HepG2 (cell line): ENCODE measurements at places on chromosomes 7 and 10. TPM values are rescaled to one million over a fixed set of nuclear protein-coding genes. Genes with fewer than 3 reads are reported as not detected.

DNA sequence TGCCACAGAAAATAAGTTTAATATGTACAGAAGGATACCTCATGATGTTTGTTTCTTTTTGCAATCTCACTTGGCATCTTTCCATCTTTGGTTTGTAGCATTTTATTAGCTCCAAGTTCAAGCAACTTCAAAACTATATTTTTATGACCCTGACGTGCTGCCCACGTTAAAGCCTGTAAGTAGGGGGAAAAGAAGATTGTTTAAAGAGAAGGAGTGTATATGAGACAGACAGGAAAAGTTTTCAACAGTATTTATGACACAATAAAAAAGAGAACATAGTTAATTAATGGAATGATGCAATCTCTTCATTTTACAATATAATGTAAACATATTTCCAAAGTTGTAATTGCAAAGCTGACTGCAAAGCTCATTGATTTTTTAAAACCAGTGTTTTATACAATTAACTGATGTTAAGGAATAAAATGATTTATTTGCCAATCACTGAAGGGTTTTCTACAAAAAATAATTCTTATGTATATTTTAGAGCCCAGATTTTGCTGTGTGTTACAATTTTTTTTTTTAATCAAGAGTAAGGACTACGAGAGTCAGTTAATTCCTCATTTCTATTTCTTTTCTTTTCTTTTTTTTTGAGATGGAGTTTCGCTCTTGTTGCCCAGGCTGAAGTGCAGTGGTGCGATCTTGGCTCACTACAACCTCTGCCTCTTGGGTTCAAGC, 42.5 kb downstream of the ASZ1 start:
- no peaks in the 10 kb centered on the region for H3K36me3 ChIP-seq
- no peak overlapping the region for H3K4me3 ChIP-seq
- H3K27ac ChIP-seq: no peak overlapping the region
- H3K4me1 ChIP-seq: no peaks in the 10 kb centered on the region

- H3K36me3 ChIP-seq: no peaks in the 10 kb centered on the region
- no peak for DNase-seq
- no peak overlapping the region for H3K4me3 ChIP-seq
- H3K27ac ChIP-seq: no peak overlapping the region
- H3K27me3 ChIP-seq: peaks cover 1% of the 10 kb centered on the region
- no peaks in the 10 kb centered on the region for H3K4me1 ChIP-seq
Measured at GRCh38 chr10:69835875-69836730, 34.4 kb downstream of the COL13A1 start.

- H3K27ac ChIP-seq: no peak overlapping the region
- DNase-seq: no peak
- peaks cover 8% of the 10 kb centered on the region for H3K4me1 ChIP-seq
- H3K4me3 ChIP-seq: no peak overlapping the region
Measured at GRCh38 chr7:767941-768731, 41.1 kb upstream of the PRKAR1B start.

DNA sequence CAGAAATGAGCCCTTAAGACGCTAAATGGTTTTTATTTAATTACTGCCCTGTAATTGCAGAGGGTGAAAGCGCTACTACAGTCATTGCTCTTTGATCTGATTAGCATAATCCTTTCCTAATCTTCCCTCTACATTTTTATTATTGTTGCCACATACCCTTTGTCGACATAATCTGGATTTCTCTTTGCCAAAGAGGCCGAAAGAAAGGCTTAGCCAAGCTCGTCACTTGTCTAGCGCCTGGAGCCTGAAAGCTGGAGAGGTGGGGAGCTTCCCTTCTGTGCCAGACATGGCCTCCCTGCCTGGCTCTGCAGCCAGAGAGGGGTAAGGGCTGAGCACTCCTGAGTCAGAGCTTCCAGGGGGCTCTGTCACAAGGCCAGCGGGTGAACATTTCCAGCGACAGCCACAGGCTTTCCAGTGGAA, 145.9 kb downstream of the PRKAG2 start:
- no peak overlapping the region for H3K27ac ChIP-seq
- H3K4me1 ChIP-seq: 0 out of 2 replicates have a peak, but pooled peaks cover 9% of the 10 kb centered on the region
- H3K36me3 ChIP-seq: no peaks in the 10 kb centered on the region
- H3K4me3 ChIP-seq: no peak overlapping the region

DNA sequence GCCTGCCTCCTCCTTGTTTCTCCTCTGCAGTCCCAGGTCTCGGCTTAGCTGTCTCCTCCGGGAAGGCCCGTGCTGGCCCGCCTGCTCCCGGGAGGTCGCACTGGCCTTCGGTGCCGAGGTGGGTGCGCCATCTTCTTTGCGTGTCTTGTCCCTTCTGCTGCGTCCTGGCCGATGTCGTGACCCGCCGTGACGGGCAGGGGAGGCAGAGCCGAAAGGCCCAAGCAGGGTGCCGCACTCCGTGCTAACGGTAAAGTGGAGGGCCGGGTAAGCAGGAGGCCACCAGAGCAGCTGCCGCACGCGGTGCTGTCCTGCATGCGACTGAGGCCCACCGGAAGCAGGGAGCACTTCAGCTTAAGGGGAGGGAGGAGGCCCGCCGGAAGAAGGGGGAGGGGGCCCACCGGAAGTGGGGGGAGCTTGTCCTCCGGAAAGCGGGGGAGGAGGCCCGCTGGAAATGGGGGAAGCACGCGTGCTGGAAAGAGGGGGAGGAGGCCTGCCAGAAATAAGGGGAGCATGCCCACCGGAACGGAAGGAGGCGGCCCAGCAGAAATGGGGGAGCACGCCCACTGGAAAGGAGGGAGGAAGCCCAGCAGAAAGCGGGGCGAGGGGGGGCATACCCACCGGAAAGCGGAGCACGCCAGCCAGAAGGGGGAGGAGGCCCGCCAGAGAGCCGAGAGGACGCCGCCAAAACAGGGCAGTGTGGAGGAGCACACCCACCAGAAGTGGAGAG, 71.4 kb downstream of the PROSER2 start:
- H3K4me3 ChIP-seq: no peak overlapping the region
- H3K27me3 ChIP-seq: no peaks in the 10 kb centered on the region
- DNase-seq: no peak
- H3K4me1 ChIP-seq: peaks cover 28% of the 10 kb centered on the region
- H3K36me3 ChIP-seq: no peaks in the 10 kb centered on the region

- no peak overlapping the region for H3K27ac ChIP-seq
- H3K4me3 ChIP-seq: no peak overlapping the region
- no peaks in the 10 kb centered on the region for H3K36me3 ChIP-seq
- H3K4me1 ChIP-seq: peaks cover 19% of the 10 kb centered on the region
- DNase-seq: peak; percentile 29
- no peaks in the 10 kb centered on the region; the same call in 1 of the 2 replicates for H3K27me3 ChIP-seq
Measured at GRCh38 chr7:4325732-4326131, 356.4 kb upstream of the FOXK1 start.

DNA sequence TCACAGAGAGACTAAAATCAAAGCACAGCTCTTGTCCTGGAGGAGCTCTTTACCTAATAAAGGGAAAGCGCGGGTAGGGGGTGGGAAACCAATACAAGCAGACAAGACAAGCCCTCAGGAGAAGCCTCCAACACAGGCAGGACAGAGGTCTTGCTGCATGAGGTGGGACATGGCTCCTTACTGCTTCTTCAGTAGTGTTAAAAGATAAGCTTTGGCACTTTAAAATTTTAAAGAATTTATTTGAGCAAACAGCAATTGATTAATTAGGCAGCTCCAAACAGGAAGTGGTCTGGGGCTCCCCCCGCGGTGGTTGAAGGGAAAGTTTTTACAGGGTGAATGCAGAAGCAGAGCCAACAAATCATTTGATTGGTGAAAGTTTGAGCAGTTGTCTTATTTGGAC, 50.3 kb upstream of the MACC1 start:
- no peaks in the 10 kb centered on the region for H3K27me3 ChIP-seq
- H3K4me1 ChIP-seq: no peaks in the 10 kb centered on the region
- DNase-seq: no peak
- no peak overlapping the region for H3K4me3 ChIP-seq
- no peaks in the 10 kb centered on the region for H3K36me3 ChIP-seq

DNA sequence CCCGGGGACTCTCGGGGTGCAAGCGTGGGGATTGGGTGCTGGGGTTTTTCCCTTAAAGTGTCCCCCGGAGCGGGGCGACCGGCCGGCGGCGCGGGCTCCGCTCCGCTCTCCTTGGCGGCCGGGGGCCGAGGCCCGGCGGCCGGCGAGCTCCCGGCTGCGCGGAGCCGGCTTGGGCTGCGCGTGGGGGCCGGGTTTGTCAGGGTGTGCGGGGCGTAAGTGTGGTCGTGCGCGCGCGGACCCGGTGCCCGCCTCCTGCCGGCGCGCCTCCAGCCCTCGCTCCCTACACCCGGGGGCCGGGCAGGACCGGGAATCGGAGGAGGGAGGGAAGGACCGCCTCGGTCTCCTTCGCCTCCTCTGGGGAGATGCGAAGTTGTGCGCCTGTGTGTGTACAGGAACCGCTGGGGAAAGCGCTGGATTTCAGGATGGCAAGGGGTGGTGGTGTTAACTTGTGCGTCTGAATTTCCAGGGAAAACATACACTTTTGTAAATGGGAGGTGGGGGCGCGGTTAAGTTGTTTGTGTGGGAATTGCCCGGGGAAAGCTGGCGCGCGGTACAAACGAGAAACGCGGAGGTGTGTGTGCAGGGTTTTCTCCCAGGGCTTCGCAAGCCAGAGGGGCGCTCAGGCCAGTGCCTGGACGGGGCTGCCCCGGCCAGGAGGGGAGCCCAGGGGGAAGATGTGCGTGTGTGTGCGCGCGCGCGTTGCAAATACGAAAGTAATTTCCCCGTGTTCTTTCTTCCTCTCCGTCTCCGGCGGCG, 737 bp downstream of the ZMIZ1 start:
- peaks cover 56% of the 10 kb centered on the region for H3K4me1 ChIP-seq
- DNase-seq: no peak
- no peaks in the 10 kb centered on the region for H3K36me3 ChIP-seq
- H3K27me3 ChIP-seq: no peaks in the 10 kb centered on the region
- H3K4me3 ChIP-seq: peak overlapping the region; percentile 98

- H3K4me3 ChIP-seq: no peak overlapping the region
- H3K36me3 ChIP-seq: no peaks in the 10 kb centered on the region
- no peak for DNase-seq
- no peak overlapping the region for H3K27ac ChIP-seq
- H3K4me1 ChIP-seq: no peaks in the 10 kb centered on the region
Measured at GRCh38 chr10:130466271-130466997, 330.2 kb downstream of the GLRX3 start.

GRCh38 chr7:39027491-39027890, 49.8 kb downstream of the POU6F2 start:
- H3K4me3 ChIP-seq: no peak overlapping the region
- H3K36me3 ChIP-seq: no peaks in the 10 kb centered on the region
- no peak for DNase-seq
- H3K27me3 ChIP-seq: no peaks in the 10 kb centered on the region
- no peak overlapping the region for H3K27ac ChIP-seq

GRCh38 chr10:47094126-47094525, 182.9 kb downstream of the PTPN20 start:
- no peak overlapping the region for H3K27ac ChIP-seq
- no peaks in the 10 kb centered on the region for H3K4me1 ChIP-seq
- H3K27me3 ChIP-seq: peaks cover 44% of the 10 kb centered on the region; the same call in 1 of the 3 replicates
- H3K36me3 ChIP-seq: no peaks in the 10 kb centered on the region
- H3K4me3 ChIP-seq: no peak overlapping the region

DNA sequence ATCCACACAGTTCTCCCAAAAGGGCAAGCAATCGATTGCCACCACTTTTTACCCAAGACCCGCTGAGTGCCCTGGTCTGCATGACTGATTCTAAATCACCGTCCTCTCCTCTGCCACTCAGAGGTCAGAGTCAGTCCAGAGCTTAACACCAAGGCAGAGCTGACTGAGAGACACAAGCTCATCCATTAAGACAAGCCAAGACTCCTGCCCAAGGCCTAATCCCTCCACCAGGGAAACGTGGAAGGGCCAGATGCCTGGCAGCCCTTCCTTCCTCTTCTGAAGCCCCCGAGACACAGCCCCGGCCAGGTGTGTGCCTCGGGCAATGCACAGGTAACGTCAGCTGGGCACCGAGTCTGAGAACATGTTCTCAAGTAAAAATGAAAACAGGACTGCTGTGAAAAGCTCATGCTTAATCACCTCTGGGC, 51.7 kb downstream of the DIP2C start:
- H3K4me3 ChIP-seq: no peak overlapping the region
- H3K27ac ChIP-seq: no peak overlapping the region
- no peaks in the 10 kb centered on the region for H3K36me3 ChIP-seq
- H3K4me1 ChIP-seq: peaks cover 15% of the 10 kb centered on the region

- H3K27ac ChIP-seq: peak overlapping the region; percentile 79
- DNase-seq: no peak
- H3K36me3 ChIP-seq: peaks cover 11% of the 10 kb centered on the region
- H3K4me1 ChIP-seq: peaks cover 37% of the 10 kb centered on the region
Measured at GRCh38 chr7:127391591-127392181, 822 bp downstream of the ZNF800 start.

- no peak overlapping the region for H3K27ac ChIP-seq
- no peaks in the 10 kb centered on the region for H3K36me3 ChIP-seq
- H3K4me3 ChIP-seq: no peak overlapping the region
- DNase-seq: no peak
Measured at GRCh38 chr7:41969561-41970105, 266.7 kb upstream of the INHBA start.

Gene ABLIM1
- total RNA-seq: 59.4 and 98.7 TPM in 2 replicates

Gene FBXO24
- 0.13 and 0.20 TPM in 2 replicates for total RNA-seq

Gene C1QL3
- not detected in 2 replicates for total RNA-seq

Gene GRID1
- not detected in 2 replicates for total RNA-seq

Gene CHN2
- total RNA-seq: 23.5 and 28.6 TPM in 2 replicates

Gene CYP26C1
- total RNA-seq: 0.02 TPM in 1 of 2 replicates, not detected in the other

Gene EVX1
- not detected in 2 replicates for total RNA-seq

Gene GDF2
- not detected in 2 replicates for total RNA-seq

Gene CUBN
- total RNA-seq: 0.08 and 0.27 TPM in 2 replicates

Gene MCM10
- 31.3 and 41.8 TPM in 2 replicates for total RNA-seq

Gene BMPER
- not detected in 2 replicates for total RNA-seq

Gene MEOX2
- not detected in 2 replicates for total RNA-seq

Gene CHST3
- 13.4 and 18.7 TPM in 2 replicates for total RNA-seq
